ENCODE measurements at places on chromosomes 5 and 9.

DNA sequence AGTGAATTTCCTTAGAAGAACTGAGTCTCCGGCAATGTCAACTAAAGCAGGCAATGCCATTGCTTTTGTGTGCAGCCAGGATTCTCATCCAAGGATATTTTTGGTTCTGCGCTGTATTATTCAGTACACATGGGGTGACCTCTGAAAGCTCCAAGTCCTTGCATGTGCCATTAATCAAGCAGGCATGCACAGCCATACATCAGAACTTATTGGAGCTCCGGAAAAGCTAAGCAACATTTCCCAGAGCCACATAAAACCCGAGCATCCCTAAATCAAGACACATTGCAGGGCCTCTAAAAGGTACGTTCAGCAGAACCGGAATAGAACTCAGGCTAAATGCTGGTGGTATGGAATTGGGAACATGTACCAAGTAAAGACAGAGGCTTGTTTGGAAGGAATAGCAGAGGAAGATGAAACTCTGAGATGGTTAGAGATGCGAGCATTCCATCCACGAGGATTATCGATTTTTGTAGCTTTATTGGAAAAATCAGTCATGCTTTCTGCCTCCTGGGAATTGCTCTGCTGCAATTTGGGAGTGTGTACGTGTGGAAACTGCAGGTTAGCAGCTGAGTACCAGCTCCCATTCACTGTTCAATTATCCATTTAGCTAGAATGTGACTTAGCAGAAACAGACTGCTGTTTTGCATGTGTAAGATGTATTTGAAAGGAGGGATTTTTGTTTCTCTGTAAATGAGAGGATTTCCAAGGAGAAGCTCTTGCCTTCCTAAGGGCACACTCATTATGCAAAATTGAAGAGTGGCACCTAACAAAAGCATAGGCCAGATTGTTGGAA, 143.7 kb upstream of the WWC1 start:
- no peak for DNase-seq

DNA sequence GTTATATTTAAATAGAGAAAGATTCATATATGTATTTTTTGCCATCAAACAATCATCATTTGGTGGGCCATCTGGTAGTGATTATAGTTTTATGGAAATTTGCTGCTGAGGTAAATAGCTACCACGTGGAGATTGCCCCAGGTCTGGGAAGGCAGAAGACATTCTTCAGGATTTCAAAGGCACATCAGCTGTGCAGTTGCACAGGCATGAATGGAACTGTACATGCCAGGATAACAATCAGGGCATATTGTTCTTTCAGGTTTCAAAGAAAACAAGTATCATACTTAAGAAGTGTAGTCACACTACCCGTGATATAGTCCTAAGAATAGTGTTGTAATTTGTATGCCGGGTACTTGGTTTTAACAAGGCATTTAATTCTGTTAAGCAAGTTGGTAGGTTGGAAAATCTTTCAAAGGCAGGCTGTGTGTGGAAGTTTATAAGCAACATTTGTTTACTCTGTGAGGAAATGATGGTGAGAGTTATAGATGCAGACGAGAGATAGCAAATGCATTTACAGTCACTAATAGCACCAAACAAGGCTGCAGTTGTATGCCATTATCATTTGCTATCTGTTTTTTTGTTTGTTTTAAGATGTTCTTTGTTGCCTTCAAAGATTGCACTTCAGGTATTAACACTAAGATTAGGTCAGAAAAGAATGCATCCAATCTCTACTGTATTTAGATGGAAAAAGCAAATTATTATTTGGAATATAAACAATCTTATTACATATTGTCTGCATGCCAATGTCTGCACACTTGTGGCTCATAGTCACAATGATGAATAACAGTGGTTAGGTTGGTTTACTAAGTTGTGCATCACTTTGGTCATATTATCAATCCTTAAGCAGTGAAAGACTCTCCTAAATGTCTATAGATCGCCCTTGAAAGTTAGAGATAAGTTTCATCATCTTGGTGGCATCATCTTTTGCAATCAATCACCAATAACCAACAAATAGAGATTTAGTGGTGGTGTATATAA, 55.3 kb downstream of the RPS23 start:
- no peak for DNase-seq

DNA sequence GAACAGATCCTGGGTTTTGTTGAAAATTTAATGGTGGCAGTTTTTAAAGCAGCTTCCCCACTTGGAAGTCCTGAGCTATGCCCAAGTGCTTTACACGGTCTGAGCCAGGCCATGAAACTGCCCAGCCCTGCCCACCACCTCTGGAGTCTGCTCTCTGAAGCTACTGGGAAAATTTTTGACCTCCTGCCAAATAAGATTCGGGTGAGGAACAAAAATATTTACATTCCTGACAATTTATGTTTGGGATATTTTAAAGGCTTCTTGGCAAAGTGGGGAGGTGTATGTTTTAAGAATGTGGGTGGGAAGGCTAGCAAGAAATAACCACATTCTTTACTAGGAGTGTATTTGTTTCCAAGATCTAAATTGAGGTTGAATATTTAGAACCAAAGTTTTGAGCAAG, 50.0 kb downstream of the HACD4 start:
- no peak for DNase-seq

DNA sequence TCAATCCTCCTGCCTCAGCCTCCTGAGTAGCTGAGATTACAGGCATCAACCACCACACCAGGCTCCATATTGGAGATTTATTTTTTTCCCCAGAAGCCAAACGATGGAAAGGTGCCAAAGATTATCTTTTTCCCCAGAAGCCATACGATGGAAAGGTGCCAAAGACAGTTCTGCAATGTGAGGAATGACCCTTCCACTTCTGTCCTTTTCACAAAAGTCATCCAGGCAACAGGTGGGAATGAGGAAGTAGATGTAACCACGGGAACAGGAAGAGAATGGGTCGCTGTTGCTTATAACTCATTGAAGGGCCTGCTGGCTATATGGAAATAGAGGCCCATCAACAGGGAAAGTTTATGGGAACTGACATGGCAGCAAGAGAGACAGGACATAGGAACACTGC, 233.7 kb upstream of the MSX2 start:
- DNase-seq = no peak

DNA sequence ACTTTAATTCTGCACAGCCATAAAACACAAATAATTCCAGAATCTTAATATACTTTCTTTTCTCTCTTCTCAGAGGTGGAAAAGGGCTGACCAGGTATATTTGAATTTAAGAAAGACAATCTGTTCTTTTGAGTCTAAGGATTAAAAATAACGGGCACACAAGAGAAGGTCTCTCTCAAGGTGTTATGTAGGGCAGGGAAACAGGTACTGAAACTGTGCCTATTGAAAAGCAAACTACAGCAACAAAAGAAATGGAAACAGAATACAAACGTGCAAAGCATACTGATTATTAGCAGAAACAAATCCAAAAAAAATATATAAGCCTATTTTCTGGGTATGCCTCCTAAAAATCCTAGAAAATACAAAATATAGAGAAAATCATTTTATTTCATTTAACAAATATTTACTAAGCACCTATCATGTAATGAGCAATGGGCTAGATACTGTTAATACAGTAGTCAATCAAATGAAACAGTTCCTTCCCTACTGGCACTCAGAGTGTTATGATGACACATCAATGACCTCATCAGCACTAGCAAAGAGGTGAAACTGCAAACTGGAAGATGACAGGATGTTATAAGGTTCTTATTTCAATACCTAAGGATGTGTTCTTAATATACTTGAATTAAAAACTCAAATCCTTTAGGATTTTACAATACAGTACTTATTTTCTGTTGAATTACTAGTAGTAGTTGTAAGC, 87.7 kb downstream of the AUH start:
- DNase-seq = no peak

DNA sequence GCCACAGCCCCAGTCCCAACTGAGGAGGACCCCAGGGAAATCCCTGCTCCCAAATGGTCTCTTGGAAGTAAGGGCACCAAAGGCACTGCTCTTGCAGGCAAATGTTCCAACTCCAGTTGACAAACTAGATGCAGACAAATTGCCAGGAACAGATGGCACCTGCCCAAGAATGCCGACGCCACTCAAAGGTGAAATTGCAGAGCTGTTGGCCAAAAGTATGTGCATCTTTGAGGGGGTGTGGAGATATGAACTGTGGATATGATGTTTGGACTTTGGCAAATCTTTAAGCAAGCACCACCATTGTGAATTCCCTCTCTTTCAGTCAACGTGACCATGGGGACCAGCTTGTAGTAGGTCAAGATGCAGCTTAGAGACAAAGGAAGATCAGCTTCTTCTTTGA, 12.0 kb upstream of the CPLX2 start:
- no peak for DNase-seq

DNA sequence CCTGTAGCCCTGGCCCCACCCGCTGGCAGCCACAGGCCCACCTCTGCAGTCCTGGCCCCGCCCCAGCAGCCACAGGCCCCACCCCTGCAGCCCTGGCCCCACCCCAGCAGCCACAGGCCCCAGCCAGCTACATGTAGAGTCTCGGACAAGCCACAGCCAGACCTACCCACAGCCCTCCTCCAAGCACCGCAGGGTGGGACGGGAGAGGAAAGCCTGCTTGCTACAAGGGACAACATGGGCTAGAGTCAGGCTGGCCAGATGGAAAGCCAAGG, 49.5 kb upstream of the SARDH start:
- DNase-seq = no peak
